ENCODE measurements at places on chromosomes 6 and 20.

DNA sequence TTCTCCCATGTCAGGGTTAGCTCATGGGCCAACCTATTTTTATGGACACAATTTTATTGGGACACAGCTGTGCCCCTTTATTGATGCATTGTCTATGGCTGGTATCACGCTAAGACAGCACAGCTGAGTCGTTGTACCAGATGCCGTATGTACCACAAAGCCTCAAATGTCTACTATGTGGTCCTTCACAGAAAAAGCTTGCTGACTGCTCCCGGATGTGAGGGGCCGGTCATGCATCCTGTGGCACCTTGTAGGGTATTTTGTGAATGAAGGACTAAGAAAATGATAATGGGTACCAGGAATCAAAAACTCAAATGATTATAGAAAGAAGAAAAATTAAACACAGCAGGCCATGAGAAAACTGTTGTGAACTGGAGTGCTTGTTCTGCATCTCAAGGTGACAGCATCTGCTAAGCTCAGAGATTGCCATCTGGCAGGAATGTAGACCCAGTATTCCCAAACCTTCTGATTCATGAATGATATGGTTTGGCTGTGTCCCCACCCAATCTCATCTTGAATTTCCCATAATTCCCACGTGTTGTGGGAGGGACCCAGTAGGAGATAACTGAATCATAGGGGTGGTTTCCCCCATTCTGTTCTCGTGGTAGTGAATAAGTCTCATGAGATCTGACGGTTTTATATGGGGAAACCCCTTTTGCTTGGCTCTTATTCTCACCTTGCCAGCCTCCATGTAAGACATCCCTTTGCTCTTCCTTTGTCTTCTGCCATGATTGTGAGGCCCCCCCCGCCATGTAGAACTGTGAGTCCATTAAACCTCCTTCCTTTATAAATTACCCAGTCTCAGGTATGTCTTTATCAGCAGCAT, 248.5 kb downstream of the TSHZ2 start:
- no peak for DNase-seq

DNA sequence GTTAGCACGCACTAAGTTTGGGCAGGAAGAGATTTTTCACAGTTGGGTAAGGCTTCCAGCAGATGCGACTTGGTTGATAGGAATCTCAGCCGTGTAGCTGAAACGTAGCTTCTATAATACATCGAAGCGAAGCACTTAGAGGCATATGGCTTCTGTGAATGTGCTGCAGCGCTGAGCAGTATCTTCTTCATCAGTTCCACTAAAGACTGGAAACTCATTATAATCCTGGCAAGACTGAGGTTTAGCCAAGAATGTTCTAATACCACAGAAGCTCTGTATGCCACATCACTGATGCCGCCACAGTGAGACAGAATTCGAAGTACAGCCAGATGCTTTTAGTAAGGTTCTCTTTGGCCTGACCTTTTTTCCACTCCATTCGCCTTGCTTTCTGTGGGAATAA, 680.2 kb upstream of the AGPAT4 start:
- DNase-seq = no peak

DNA sequence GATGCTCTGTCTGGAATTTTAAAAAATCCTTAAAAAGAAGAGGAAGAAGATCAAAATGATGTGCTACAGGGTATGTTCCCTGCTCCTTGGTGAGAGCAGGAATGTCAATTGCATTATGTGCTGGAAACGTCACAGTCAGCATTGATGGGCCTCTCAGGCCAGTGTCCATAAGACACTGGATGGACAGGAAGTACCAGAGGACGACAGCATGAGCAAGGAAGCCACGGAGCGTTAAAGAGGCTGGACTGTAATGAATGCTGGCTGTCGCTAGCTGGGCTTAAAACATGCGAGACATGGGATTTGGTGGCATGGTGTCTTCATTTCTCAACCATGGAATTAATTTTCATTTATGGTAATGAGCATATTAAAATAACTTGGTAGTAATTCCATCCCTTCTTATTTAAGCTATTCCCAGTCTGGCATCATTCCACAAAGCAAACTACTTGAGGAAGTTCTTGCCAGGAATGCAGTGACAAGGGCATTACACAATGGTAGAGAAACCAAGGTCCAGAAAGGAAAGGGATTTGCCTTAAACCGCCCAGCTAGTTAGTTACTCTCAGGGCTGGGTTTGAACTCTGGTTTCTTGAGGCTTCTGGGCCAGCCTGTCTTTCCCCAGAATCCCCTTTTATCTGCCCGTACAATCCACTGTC, 166.6 kb upstream of the SOX4 start:
- no peak for DNase-seq

- DNase-seq = no peak
Observed at GRCh38 chr20:64160118-64160517, 4.1 kb upstream of the MYT1 start.

- no peak for DNase-seq
Observed at GRCh38 chr6:1586256-1586655, 23.5 kb upstream of the FOXC1 start.

- DNase-seq = no peak
Observed at GRCh38 chr6:21946298-21946783, 350.5 kb downstream of the PRL start.

DNA sequence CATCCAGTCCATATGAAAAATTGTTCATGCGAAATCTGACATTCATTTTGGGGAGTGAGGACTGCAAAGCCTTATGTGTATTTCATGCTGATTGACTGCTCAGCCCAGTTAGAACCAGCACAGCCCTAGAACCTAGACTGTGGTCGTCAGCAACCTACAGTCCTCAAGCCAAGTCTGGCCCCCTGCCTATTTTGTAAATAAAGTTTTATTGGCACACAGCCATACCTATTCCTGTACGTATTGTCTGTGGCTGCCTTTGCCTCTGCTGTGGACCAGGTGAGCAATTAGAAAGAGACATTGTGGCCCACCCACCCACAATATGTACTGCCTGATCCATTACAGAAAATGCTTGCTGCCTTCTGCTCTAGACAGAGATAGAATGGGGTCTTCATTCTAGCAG, 391.0 kb downstream of the TAF4 start:
- no peak for DNase-seq

GRCh38 chr6:44701637-44702101, 314.2 kb downstream of the CDC5L start:
- DNase-seq = no peak

GRCh38 chr6:107793191-107793590, 30.9 kb downstream of the SCML4 start:
- no peak for DNase-seq

DNA sequence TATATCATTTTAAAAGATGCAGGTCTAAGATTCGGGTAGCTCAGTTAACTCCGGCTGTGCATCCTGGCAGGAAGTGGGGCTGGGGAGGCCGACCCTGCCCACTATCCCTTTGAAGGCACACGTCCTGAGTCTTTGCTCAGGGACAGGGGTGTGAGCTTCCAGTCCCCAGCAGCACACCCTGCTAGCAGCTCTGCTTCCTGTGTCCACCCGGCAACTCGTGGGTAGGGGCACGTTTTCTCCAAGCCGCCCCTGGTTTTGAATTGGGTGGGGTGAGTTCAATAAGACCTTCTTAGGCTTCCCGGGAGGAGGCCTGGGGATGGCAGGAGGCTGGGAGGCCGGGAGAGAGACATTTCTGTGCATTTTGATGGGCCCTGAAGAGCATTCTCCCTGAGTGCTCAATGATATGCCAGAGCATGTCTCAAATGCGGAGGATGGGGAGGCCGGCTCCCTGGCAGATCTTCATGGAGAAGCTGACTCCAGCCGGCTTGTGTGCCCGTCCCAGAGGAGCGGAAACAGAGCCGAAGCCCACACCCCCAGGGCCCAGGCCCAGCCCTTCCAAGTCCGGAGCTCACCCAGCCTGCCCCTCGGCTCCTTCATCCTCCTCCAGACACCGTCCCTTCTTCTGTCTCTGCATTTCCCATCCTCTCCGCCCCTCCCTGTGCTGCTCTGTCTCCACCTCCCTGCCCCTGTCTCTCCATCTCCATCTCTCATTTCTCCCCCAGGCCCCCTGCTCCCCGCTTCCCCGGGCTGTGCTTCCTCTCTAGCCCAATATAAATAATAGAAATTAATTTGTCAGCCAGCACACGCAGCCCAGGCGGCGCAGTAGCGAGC, 36.3 kb upstream of the ZFAND3 start:
- DNase-seq = no peak

DNA sequence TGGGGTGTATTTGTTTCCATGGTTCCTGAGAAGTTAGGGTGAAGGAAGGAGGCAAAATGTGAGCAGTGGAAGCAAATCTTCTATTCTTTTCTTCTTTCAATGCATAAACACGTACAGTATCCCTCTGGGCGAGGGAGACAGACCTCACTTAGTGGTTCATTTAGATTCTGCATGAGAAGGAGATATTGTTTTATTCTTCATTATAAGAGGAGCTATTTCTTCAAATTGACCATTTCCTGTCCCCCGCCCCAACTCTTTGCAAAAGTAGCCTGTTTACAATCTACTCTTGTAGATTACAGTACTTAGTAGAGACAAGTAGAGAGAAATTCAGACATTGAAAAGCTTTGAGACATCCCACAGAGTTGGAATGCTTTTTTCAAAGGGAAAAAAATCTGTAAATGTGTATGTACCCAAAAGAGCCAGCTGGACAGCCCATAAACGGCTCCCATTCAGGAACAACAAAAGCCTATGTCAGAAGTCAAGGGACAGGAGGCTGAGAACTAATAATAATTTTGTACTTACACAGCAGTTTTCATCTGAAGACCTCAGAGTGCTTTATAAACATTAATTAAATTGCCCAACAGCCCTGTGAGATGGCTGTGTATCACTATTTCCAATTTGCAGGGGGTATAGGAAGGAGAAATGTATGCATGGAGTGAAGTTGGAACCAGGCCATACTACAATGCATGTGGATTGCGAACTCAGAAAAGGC, 23.9 kb downstream of the CD83 start:
- no peak for DNase-seq

GRCh38 chr20:21665687-21666446, 39.6 kb upstream of the PAX1 start:
- no peak for DNase-seq

DNA sequence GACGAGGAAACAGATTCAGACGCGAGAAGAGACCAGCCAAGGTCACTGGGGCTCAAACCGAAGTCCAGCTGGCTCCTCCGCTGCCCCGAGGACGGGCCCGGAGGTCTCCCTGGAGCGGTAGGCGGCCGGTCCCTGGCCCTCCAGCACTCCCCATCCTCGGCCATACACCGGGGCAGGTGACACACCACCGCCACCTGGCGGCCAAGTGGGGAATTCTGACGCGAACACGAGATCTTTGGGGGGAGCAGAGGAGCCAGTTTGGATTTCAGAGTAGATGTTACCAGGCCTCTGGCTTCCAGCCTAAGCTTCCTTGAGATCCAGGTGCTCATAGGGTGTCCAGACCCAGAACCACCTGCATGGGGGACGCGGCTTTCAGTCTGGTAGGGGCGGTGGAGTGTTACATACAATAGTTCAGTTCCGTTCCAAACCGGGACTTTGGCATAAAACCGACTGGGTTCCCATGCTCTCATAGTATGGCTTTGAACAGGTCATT, 16.1 kb downstream of the BPIFB1 start:
- DNase-seq = peak; percentile 71

DNA sequence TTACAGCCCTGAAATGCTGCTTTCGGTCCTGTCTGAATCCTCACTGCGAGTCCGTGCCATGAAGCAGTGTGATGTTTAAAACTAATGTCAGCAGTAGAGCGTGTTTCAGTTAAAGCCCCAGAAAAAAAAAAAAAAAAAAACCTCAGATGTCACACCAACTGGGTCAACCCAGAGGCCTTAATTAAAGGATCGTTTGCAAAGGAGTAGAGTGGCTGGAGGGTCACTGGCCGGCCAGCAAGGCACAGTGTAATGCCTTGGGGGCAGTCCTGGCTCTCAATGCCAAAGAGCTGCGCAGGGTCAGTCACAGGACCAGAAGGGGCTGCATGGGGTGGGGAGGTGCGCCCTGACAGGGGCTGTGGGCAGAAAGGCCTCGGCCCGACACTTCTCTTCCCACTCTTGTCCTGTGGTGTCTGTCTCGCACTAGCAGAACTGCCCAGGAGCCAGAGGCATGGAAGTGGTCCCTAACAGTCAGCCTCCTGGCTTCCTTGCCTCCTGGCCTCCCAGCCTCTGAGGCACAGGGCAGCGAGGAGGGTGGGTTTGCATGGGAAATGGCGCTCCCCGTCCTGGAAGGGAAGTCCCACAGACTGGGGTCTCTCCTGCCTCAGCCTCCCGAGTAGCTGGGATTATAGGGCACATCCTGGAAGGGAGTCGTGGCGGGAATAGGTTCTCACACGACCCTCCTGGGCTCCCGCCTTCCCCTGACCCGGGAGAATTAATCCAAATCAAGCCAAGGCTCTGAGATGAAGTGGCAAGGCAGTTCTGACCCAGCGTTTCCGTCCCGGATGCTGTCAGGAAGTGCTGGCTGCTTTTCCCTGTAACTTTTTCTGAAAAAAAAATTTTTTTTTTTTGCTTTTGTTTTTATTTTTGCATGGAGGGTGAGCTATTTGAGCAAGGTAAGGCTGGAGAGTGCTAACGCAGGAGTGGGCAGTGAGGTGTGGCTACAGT, 53.7 kb upstream of the MPC1 start:
- DNase-seq = no peak

DNA sequence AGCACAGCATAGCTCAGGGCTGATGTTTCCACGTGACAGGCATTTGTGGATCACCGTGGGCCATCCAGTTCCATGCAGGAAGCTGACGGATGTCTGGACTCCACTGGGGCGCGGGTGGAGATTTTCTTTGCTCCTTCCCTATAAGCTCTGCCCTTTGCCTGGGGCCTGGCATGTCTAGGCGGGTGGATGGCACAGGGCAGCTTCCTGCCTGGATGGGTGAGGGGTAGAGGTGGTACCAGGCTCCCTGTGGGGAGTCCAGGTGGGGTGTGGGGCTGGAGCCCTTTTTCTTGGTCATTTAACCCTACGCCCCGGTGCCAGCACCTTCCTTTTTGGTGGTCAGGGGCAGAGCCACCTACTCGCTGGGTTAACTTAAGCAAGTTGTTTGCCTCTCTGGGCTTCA, 10.4 kb downstream of the FAM110A start:
- no peak for DNase-seq

DNA sequence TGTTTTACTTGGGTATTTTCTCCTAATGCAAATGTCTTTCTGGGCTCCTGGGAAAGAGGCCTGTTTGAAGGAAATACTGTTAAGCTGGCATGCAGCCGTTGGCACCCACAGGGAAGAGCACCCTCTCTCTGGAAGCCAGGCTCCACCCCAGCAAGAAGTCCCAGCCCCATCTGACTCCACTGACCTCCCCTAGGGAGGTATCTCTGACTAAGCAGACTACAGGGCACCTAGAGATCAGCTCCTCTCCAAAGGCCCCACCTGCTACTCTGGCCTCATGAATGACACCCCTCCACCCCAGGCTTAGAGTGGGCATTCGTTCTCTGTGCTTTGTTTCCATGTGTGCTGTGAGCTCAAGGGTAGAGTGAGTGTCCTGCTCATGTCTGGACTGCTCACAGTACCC, 6.4 kb upstream of the MDGA1 start:
- DNase-seq = no peak

DNA sequence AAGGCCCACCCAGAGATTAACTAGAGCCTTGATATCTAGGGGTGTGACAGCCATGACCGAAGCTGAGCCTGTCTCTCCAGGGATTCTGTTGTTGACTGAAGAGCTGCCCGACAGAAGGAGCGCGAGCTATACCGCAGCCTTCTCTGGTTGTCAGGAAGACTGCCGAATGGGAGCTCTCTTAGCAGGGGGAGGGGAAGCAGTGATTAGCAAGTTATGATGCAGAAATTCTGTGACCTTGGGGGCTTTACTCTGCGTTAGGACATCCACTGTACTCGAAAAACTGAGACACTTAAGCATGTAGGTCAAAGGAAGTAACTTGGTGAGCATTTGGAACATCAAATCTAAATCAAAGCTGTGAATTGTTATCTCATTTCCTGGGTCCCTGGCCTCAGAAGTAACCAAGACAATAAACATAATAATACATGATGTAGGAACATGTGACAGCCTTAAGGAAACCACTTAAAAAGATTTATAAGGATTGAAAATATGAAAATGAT, 84.7 kb downstream of the MAP3K4 start:
- no peak for DNase-seq
